ENCODE measurements at places on chromosomes 2 and 18.

- no peak for DNase-seq
Measured at GRCh38 chr2:174753038-174753633, 11.1 kb downstream of the CHRNA1 start.

- DNase-seq: no peak
Measured at GRCh38 chr2:28463211-28463816, 32.5 kb upstream of the PLB1 start.

DNA sequence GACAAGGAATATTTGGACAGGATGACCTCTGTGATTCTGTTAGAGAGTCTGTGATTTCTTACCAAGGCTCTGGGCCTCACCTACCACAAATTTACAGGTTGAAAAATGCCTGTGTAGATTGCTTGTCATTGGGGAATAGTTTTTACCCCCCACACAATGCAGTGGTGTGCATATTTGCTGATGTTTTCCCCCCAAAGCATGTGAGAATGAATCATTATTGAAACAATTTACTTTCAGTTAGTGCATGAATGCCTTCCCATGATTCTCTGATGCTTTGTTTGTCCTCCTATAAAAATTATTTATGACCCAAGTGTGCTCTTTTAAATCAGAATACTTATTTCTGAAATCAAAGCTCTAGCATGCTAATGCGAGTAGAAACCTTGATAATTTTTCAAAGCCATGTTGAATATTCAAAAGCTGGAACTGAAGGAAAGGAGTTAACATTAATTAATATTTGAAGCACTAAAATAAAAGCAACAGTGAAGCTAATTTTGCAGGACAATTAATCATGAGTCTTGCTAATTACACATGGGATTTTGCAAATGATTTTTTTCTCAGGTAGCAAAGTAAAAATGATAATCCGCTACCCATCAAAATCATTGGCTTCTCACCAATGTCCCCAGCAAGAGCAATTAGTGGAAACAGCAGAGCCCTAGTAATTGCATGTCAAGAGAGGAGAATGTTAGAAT is 361.2 kb upstream of the HNRNPA3 start:
- no peak for DNase-seq

DNA sequence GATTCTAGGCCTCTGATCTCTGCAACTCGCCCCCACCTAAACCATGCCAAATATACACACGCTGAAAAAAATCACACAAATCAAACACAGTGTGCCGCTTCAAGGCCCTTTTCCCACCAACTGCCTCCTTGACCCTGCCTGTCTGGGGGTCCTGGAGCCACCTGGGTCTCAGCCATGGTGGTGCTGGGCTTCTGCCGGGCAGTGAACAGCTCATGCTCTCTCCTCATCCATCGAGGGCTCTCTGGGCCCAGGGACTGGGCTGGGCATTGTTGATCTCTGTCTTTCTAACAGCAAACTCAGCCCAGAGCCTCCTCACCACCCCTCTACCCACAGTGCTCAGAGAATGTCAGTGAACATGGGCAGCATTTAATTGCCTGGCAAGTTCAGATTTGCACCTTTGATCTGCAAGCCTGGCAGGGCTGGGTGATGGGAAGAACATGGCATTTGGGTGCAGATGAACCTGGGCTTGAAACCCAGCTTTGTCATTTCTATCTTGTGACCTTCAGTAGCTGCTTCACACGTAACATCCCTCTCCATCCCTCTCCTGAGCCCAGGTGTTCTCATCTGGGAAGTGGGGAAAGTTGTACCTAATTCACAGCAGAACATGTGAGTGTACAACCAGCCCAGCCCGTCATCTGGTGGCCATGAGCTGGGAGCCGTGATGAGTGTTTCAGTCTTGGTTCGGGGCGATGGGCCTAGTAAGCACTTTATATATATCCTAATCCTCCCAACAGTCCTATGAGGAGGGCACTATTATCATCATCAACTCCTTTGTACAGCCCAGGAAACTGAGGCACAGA is 46.1 kb downstream of the SDC1 start:
- no peak for DNase-seq

DNA sequence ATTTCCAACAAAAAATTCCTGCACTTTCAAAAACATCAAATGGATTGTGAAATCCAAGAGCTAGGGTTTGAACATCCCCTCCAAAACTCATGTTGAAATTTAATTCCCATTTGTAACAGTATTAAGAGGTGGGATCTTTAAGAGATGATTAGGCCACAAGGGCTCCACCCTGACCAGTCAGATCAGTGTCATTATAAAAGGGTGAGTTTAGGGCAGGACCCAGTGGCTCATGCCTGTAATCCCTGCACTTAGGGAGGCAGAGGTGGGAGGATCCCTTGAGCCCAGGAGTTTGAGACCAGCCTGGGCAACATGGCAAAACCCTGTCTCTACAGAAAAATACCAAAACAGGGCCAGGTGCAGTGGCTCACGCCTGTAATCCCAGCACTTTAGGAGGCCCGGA is 8.9 kb downstream of the GTF3C2 start:
- DNase-seq: no peak

DNA sequence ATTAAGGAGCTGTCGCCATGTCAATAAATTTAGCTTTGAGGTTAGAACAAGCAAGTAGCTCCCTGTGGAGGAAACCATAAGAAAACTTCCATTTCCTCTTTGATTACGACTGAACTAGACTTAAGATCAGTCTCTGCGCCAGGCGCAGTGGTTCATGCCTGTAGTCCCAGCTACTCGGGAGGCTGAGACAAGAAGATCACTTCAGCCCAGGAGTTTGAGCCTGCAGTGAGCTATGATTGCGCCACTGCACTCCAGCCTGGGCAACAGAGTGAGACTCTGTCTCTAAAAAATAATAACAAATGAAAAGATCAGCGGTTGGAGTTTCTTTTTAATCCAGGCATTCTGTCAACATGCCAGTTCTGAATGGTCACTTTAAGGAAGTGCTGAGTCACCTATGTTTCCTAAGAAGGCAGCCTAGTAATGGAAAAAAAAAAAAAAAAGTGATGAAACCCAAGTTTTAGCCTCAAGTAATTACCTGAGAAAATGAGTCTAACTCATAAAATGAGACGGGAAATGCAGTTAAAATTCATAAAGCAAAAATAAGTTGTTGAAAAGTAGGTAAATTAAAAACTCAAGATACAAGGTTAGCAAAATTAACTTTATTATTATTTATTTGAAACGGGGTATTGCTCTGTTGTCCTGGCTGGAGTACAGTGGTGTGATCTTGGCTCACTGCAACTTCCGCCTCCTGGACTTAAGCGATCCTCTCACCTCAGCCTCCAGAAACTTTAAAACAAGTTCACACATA is 10.2 kb downstream of the C18orf32 start:
- DNase-seq: peak; percentile 78

DNA sequence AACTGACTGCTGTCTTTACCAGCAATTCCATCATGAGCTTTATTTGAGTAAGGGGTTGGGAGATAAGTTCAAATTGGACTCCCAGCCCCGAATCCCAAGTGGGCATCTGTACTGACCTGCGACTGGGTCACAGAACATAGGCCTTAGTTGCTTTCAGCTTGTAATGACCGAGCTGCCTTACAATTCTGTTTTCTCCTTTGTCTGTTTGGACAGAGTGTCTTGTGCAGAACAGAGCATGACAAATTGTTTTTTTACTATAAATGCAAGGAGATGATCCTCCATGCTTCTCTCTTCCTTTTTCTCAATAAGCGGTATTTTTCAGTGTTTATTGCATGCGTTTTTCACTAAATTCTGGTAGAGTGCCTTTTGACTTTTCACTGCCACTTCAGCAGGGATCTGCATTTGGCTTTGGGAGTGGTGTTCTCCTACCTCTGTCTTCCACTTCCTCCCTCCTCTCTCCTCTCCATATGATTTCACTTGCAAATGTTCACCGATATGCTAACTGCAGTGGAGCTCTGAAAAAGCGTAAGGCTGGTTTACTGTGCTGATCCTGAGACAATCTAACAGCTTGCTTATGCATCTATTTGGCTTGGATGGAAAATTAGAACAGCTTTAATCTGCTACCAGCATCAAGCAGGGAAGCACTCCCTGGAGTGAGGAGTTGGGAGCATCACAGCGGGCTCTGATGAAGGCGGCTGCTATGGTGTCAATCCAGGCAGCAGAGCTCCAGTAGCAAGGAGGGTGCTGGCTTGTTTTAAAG is 158.8 kb upstream of the SMIM21 start:
- no peak for DNase-seq

GRCh38 chr2:96082211-96083063 is 33.9 kb downstream of the ADRA2B start:
- no peak for DNase-seq

DNA sequence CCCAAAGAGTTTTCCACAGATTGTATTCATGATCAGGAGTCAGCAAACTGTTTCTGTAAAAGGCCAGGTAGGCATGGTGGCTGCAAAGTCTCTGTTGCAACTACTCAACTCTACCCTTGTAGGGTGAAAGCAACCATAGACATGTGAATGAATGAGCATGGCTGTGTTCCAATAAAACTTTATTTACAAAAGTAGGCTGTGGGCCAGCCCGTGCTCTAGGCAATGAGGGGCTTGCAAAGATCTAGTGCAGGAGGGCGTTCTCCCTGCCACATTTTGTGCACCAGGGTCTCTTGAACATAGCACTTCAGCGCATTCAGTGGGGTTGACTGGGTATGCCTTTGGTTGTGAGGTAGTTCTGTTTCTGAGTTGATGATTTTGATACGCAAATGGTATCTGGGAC is 85.8 kb downstream of the ST6GAL2 start:
- DNase-seq: no peak

GRCh38 chr2:23587341-23587880 is 202.4 kb downstream of the KLHL29 start:
- no peak for DNase-seq

DNA sequence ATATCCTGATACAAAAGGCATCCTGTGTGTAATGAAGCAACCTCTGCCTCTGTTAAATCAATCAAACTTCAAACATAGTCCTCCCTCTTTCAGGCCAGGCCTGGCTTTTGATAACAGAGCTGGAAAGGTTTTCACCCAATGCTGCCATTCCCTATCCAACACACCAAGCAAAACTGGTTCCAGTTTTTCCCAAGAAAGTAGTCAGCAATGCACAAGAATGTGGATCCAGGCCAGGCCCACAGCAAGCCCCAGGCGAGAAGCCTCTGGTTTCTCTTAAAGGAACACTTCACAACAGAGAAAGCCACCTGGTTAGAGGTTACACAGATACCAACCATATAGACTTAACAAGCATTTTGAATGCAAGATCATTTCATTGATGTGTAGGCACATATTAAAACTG is 49.2 kb upstream of the CCDC150 start:
- DNase-seq: no peak

GRCh38 chr2:709138-709765 is 32.0 kb upstream of the TMEM18 start:
- no peak for DNase-seq

DNA sequence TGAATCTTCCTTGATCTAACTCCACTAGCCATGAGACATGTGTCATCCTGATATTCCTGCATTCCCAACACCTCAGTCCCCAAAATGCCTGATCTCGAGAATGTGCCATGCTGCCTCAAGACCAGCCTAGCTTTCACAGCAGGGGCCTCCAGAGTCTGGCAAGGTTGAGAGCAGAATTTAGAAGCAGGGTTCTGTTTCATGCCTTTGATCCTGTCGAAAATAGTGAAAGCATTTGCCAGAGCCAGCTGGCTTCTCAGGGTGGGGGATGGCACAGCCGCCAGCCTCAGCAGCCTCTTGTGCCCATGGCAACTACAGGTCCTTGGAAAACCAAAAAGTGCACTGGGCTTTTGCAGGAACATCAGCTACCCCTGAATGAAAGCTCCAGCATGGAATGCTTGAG is 143.5 kb downstream of the RTN4 start:
- no peak for DNase-seq

DNA sequence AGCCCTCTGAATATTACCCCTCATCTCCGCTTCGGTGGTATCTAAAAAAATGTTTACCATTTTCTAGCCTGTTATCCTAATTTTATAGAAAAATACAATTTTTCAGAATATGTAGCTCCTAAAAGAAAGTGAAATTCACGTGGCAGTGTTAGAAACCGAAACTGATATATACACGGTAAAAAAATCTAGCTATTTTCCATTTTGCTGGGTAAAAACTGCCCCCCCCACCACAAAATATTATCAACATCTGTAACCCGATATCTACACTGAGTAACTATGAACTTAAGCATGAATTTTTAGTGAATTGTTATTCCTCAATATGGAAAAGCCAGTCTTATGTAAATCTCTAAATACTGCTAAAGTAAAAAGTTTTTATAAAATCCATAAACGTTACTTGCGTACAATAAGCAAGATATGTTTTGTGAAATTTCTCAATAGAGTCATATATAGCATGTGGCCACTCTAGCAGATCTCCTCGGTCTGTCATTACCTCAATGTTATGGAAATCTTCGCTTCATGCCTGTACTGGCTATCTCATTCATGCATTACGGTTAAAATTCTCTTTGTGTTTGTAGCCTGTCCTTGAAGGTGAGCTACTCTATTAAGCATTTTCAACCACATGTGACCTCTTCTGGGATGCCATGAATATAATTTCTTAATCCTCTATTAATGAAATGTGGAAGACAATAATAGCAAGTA is 524.2 kb downstream of the TRIB2 start:
- no peak for DNase-seq

- DNase-seq: no peak
Measured at GRCh38 chr2:108965540-108966289, 23.3 kb downstream of the EDAR start.

DNA sequence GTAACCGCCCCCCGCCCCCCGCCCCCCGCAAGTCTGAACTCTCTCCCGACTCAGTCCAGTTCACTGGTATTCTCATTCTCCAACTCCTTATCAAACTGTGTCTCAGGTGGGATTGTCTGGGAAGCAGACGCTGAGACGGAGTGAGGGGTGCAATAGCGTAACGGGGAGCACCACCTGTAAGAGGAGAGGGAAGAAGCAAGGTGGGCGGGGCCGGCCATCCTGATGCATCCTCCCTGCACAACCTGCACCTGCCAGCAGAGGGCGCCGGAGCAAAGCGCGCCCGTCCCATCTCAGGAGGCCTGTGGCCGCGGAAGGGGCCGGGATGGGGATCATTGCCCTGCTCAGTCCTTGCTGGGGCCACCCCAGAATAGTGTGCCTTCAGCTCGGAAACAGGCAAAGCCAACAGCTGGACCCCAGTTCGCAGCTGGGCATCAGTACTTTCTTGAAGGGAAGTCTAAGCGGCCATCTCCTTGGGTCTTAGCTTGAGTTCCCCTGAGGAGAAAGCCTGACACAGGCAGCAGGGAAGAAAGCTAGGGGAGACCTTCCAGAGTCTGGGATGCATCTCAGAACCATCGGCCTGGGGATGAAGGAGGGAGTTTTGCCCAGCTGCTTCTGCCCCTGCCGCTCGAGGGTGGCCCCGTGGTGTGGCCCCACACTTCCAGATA is 208.0 kb downstream of the TFCP2L1 start:
- DNase-seq: peak; percentile 65

- peak; percentile 65 for DNase-seq
Measured at GRCh38 chr2:112881217-112881985, 29.6 kb upstream of the IL37 start.

DNA sequence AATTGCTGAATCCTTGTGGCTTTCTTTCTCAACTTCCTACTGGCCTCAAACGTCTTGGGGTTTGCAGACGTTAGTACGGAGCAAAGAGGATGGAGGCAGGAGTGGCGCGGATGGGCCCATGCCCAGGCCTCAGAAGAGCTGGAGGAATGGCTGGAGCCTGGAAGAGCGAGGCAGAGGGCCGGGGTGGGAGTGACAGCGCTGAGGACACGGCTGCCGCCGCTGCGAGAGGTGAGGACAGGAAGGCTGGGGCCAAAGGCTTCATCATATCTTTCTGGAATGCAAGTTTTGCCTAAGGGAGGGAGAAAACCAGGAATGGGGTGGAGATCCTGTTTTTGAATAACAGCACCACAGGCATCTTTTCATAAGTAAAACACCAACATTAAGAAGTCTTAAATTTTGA is 178.5 kb upstream of the SESTD1 start:
- no peak for DNase-seq
